ENCODE measurements at places on chromosomes 13 and 19.
A peak's percentile ranks its signal among the peaks of the same experiment; 100 is the strongest.

DNA sequence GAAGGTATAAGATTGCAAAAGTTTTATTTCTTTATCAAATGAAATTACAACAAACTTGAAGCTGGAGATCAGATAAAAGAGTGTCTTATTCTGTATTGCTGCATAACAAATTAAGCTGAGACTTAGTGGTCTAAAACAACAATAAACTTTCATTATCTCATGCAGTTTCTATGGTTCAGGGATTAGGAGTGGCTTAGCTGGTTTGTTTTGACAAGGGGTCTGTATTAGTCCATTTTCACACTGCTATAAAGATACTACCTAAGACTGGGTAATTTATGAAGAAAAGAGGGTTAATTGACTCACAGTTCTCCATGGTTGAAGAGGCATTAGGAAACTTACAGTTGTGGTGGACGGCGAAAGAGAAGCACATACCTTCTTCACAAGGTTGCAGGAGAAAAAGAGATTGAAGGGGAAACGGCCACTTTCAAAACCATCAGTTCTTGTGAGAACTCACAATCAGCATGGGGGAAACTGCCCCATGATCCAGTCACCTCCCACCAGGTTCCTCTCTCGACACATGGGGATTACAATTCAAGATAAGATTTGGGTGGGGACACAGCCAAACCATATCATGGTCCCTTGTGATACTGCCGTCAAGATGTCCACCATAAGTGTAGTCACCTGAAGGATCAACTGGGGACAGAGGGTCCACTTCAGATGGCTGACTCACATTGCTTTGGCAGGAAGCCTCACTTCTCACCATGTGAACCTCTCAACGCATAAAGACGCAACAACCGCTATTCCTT lies 97.8 kb downstream of the RNF17 start:
- H3K36me3 ChIP-seq: no peaks in the 10 kb centered on the region
- no peak overlapping the region for H3K4me3 ChIP-seq
- peaks cover 16% of the 10 kb centered on the region for H3K4me1 ChIP-seq
- H3K27me3 ChIP-seq: no peaks in the 10 kb centered on the region
- no peak overlapping the region for H3K27ac ChIP-seq

DNA sequence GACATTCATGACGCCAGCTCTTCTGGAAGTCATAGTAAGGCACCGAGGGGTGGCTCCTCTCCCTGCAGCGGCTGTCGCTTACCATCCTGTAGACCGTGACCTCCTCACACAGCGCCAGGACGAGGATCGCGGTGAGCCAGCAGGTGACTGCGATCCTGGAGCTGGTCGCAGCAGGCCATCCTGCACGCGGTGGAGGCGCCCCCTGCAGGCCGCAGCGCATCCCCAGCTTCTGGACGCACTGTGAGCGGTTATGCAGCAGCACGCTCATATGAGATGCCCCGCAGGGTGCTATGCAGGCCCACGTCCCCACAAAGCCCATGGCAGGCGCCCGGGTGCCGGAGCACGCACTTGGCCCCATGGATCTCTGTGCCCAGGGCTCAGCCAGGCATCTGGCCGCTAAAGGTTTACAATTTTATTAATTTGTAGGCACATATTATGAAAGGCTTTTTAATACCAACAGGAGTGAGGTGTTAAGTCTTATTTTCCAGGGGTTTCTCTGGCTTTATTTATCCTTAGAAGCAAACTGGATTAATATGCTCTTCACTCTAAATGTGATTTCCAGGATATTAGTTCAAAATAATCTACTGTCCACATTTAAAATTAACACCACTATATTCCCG lies 35.6 kb upstream of the PSPC1 start:
- no peaks in the 10 kb centered on the region for H3K4me1 ChIP-seq
- no peak overlapping the region for H3K27ac ChIP-seq
- H3K36me3 ChIP-seq: peaks cover 31% of the 10 kb centered on the region
- no peaks in the 10 kb centered on the region for H3K27me3 ChIP-seq
- no peak overlapping the region for H3K4me3 ChIP-seq
- no peak for DNase-seq

DNA sequence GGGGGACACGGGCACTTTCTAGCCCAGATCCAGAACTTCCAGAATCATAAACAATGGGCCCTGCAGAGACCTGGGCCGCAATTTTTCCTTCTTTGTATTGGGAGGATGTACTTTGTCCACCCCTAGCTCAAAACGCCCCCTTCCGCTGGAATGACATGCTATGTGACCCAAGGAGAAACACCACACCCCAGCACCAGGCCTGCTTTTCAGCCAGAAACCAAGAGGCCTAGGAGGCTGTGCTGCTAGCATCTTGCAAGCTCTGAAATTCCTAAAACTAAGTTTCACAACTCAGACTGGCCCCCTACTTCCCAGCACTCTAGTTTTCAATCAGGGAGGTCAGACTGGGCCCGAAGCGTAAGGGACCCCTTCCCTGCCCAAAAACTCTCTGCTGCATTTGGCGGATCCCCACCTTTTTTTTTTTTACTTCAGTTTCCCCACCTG lies 538 bp downstream of the LSM4 start:
- H3K4me1 ChIP-seq: peaks cover 33% of the 10 kb centered on the region
- H3K27ac ChIP-seq: peak overlapping the region; percentile 77
- H3K27me3 ChIP-seq: no peaks in the 10 kb centered on the region
- H3K4me3 ChIP-seq: peak overlapping the region; percentile 83
- H3K36me3 ChIP-seq: peaks cover 8% of the 10 kb centered on the region

GRCh38 chr13:109945206-109945960 lies 159.0 kb upstream of the IRS2 start:
- peak overlapping the region; percentile 36 for H3K27ac ChIP-seq
- peak; percentile 54 for DNase-seq
- H3K27me3 ChIP-seq: no peaks in the 10 kb centered on the region
- H3K4me1 ChIP-seq: peaks cover 6% of the 10 kb centered on the region

GRCh38 chr13:27954406-27954851 lies 14.7 kb downstream of the CDX2 start:
- no peak overlapping the region for H3K27ac ChIP-seq
- H3K36me3 ChIP-seq: no peaks in the 10 kb centered on the region
- DNase-seq: no peak
- H3K4me1 ChIP-seq: no peaks in the 10 kb centered on the region
- no peak overlapping the region for H3K4me3 ChIP-seq

DNA sequence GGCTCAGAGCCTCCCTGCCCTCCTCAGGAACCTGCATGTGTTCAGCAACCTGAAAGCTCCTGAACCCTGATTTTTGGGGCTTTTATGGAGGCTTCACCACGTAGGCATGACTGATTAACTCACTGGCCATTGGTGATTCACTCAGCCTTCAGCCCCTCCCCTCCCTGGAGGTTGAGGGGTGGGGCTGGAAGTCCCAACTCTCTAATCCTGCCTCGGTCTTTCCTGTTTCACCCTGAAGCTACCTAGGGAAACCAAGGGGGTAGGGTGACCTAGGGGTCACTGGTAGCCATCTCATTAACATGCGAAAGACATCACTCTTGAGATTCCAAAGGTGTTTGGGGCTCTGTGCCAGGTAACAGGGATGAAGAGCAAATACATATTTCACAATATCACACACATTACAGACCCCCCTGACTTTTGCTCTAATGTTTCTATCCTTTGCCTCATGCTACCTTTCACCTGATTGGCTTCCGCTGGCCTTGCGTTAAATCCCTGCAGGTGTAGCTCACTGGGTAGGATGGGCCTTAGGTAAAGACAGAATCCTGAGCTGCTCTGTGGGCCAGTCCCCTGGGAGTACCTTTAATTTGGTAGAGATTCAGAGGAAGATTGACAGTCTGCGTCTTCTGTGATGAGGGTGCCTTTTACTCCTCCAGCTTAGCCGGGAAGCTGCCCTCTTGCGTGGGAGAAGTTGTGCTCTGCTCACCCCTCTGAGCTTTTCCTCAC lies 260.6 kb downstream of the ATP8A2 start:
- DNase-seq: peak; percentile 14
- H3K27ac ChIP-seq: no peak overlapping the region
- no peaks in the 10 kb centered on the region for H3K36me3 ChIP-seq
- no peak overlapping the region for H3K4me3 ChIP-seq

- peak overlapping the region; percentile 20 for H3K27ac ChIP-seq
- no peak overlapping the region for H3K4me3 ChIP-seq
- no peaks in the 10 kb centered on the region for H3K27me3 ChIP-seq
- H3K36me3 ChIP-seq: no peaks in the 10 kb centered on the region
- peaks cover 8% of the 10 kb centered on the region for H3K4me1 ChIP-seq
Observed at GRCh38 chr13:97395447-97396136, 38.4 kb upstream of the RAP2A start.

DNA sequence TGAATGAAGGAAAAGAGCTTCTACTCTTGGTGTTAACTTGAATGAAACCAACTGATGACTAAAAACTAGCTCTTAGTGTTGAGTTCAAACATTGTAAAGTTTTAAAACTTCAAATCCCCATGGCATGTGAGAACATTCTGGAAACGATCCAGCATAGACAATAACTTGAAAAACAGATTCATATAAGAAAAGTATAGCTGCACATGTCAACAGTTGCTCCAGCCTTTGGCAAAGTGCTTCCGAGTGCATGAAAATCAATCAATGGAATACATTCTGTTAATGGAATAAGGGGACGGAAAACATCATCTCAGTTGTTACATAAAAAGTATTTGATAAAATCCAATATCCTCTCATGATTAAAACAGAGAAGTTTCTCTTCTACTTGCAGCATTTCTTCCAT lies 89.8 kb downstream of the MBNL2 start:
- H3K27ac ChIP-seq: no peak overlapping the region
- no peak for DNase-seq
- peaks cover 12% of the 10 kb centered on the region for H3K36me3 ChIP-seq
- no peaks in the 10 kb centered on the region for H3K27me3 ChIP-seq

DNA sequence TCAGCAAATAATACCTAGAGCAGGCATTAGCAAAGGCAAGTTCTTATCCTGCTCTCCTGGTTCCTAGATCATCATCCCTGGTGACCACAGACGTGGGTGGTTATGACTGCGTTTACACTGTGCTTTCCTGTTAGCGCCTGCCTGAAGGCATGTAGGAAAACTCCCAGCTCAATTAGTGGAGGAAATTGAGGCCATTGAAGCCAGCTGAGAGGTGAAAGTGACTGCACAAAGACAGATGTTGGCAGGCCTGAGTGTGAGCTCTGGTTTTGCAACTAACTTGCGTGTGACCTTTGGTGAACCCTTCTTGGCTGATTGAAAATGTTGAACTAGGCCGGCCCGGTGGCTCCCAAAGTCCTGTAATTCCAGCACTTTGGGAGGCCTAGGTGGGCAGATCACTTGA lies 17.5 kb upstream of the NWD1 start:
- H3K27me3 ChIP-seq: no peaks in the 10 kb centered on the region
- no peak overlapping the region for H3K27ac ChIP-seq
- DNase-seq: peak; percentile 93

GRCh38 chr19:47819858-47820257 lies 1.9 kb upstream of the CRX start:
- H3K36me3 ChIP-seq: no peaks in the 10 kb centered on the region
- no peaks in the 10 kb centered on the region for H3K4me1 ChIP-seq
- H3K4me3 ChIP-seq: no peak overlapping the region
- H3K27ac ChIP-seq: no peak overlapping the region

GRCh38 chr19:5289060-5289990 lies 51.3 kb downstream of the PTPRS start:
- H3K27ac ChIP-seq: no peak overlapping the region
- no peak for DNase-seq

GRCh38 chr13:113414335-113414734 lies 39.0 kb downstream of the ADPRHL1 start:
- peaks cover 32% of the 10 kb centered on the region for H3K27me3 ChIP-seq
- no peaks in the 10 kb centered on the region for H3K36me3 ChIP-seq
- no peak for DNase-seq
- no peak overlapping the region for H3K4me3 ChIP-seq
- H3K4me1 ChIP-seq: peaks cover 10% of the 10 kb centered on the region
- no peak overlapping the region for H3K27ac ChIP-seq

DNA sequence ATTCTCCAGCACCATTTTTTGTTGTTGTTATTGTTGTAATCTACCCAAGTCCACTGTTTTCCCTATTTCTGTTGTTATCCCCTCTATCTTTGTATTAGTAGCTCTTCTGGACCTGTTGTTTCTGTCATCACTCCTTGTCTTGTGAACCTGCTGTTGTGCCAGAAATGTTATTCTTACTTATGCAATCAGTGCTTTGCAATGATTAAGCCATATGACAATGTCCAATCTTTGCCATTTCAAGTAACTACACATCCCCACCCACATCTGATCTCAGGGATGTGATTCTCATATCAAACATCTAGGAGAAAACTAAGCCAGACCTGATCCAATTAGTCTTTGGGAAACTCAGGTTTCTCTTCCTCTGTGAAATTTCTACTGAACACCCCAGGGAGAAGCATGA lies 472.6 kb upstream of the KLHL1 start:
- DNase-seq: peak; percentile 2
- H3K4me3 ChIP-seq: no peak overlapping the region
- no peaks in the 10 kb centered on the region for H3K4me1 ChIP-seq
- H3K36me3 ChIP-seq: no peaks in the 10 kb centered on the region

DNA sequence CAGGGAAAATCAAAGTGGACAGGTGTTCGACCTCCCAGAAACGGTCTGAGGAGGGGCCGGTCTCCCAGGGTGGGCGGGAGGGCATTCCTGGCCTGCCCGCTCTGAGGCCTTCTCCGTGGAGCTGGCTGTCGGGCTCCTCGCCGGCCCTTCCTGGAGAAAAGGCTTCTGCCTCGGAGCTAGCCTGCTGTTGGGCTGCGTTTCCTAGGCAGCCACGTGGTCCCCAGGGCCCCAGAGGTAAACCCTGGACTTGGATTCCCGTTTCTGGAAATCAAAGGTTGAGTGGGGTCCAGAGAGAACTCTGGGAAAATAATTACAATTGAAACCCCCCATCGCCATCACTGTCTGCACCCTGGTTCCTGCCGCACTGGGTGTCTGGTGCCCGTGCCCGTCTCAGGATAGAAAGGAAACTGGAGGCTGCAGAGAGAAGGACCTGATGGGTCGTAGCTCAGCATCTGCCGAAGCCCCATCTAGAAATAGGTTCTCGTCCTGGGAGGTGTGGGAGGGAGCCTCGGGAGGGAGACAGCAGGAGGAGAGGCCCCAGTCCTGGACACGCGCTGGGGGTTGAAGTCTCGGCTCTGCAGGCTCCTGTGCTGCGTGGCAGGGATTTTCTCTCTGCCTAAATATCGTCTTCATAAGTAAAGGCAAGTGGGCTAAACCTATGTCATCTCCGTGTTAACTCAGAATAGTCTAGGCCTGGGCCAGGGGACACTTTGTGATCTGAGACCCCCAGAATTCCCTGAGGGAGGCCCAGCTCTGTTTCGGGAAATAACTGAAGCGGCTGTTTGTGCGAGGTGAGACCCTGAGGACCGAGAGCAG lies 7.7 kb upstream of the PROZ start:
- DNase-seq: no peak
- H3K27ac ChIP-seq: no peak overlapping the region
- H3K4me3 ChIP-seq: no peak overlapping the region
- peaks cover 9% of the 10 kb centered on the region for H3K4me1 ChIP-seq
- H3K27me3 ChIP-seq: peaks cover 18% of the 10 kb centered on the region
- H3K36me3 ChIP-seq: peaks cover 5% of the 10 kb centered on the region

GRCh38 chr19:3963458-3964255 lies 7.2 kb downstream of the DAPK3 start:
- H3K27me3 ChIP-seq: no peaks in the 10 kb centered on the region
- DNase-seq: no peak
- H3K36me3 ChIP-seq: peaks cover 73% of the 10 kb centered on the region
- no peak overlapping the region for H3K4me3 ChIP-seq

Data from MCF 10A (cell line).